ENCODE measurements at places on chromosomes 13 and 19.
A peak's percentile ranks its signal among the peaks of the same experiment; 100 is the strongest.

DNA sequence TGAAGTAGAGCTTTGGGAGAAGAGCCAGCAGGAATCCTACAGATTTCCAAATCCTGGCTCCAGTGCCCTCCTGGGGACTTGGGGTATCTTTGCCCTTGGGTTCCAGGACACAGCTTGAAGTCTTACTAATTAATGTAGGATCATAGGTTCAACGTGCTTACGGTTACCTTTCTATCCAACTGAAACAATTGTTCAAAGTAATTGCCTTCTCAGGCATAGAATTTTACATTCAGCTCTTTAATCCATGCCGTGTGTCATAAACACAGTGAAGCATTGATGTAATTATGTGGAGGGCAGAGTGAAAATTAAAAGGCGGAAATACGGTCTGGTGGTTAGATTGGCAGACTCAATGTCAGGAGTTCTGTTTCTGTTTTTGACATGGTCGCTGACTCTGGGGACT is 170.4 kb downstream of the COG6 start:
- DNase-seq, result no peak

- no peak for DNase-seq
These were observed 149.4 kb downstream of the URI1 start for GRCh38 chr19:30091456-30091855.

DNA sequence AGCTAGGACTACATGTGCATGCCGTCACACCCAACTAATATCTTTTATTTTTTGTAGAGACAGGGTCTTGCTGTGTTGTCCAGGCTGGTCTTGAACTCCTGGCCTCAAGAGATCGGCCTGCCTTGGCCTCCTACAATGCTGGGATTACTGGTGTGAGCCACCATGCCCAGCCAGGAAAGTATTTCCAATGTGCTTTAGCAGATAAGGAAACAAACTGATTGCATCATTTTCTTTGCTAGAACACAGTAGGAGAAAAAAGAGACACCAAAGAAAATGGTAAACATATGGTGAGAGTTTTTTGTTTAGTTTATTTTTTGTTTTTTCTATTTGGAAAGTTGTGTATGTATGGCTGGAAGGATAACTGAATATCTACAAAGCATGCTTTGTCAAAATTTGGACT is 46.9 kb upstream of the AKAP11 start:
- DNase-seq, result peak; percentile 18

DNA sequence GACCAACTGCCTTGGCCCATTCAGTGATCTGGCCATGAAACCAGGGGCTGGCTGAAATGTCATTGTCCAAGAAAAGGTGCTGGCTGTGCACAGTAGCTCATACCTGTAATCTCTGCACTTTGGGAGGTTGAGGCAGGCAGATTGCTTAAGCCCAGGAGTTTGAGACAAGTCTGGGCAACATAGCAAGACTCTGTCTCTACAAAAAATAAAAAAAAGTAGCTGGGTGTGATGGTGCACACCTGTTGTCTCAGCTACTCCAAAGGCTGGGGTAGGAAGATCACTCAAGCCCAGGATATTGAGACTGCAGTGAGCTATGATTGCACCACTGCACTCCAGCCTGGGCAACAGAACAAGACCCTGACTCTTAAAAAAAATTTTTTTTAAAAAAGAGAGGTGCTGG is 28.6 kb upstream of the C19orf12 start:
- no peak for DNase-seq

GRCh38 chr13:23776698-23777574 is 112.3 kb downstream of the MIPEP start:
- no peak for DNase-seq

- no peak for DNase-seq
These were observed 24.1 kb downstream of the SPC24 start for GRCh38 chr19:11131471-11131870.
